ENCODE measurements at places on chromosomes 1 and 21.

DNA sequence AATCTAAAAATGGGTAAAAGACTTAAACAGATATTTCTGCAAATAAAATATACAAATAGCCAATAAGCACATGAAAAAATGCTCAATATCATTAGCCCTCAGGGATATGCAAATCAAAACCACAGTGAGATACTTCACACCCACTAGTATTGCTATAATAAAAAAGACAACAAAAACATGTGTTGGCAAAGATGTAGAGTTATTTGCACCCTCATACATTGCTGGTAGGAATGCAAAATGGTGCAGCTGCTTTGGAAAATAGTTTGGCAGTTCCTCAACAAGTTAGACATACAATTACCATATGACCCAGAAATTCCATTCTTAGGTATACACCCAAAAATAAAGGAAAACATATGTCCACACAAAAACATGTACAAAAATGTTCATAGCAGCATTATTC lies 30.2 kb downstream of the ZZZ3 start:
- DNase-seq = no peak

DNA sequence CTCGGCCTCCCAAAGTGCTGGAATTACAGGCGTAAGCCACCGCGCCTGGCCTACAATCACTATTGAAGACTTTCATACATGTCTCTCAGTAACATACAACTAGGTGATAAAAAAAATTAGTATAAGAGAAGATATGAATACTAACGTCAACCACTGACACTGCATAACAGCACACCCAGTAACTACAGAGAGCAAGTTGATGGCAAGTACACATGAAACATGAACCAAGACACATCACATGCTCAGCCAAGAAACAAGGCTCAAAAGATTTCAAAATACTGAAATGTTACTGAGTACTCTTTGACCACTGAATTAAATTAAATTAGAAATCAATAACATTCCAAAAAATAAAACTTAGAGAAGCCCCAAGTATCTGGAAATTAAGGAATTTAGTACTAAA lies 168.1 kb downstream of the SLC45A1 start:
- no peak for DNase-seq

DNA sequence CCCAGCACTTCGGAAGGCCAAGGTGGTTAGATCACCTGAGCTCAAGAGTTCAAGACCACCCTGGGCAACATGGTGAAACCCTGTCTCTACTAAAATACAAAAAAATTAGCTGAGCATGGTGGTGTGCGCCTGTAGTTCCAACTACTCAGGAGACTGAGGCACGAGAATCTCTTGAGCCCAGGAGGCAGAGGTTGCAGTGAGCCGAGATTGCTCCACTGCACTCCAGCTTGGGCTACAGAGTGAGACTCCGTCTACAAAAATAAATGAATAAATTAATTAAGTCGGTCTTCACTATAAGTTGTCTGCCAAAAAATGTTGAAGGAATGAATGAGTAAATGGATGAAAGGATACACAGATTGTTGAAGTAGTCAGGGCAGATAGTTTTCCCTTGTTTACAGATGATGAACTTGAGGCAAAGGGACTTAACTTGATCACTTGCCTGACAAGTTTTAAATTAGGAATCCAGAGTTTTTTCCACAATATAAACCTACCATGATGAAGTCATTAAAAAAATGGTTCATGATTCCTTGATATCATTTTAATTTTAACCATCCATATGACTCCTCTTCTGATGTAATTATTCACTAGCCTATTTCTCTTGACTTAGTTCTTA lies 130.8 kb downstream of the TLR5 start:
- no peak for DNase-seq

- no peak for DNase-seq
These were observed 33.5 kb downstream of the ODR4 start for GRCh38 chr1:186409091-186409490.

DNA sequence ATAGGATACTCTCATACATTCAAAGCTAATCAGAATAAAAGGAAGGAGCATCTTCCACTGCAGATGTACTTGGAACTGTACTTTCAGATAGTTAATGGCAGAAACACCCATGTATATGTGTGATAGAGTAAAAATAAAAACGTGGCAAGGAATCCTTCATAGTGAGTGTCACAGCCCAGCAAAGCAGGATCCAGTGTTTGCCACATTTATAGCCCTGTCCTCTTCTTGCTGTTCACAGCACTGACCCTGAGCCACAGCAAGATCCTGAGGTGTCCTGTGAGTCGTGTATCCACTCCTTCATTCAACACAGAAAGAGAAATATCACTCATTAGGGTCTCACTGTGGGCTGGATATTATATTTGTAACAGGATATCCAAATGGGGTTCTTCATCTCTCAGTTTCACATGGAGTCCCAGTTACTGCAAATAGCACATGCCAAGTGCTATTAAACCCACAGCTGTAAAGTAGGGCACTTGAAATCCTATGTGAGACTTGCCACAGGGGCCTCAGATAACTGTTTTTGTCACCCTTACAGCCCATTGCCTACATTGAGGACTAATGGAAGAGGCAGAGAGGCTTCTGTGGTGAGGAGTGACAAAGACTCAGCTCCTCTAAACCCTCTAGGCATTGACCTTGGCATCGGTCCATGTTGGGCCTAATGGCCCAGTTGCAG lies 41.3 kb downstream of the CYP2J2 start:
- peak; percentile 16 for DNase-seq

- DNase-seq = no peak
These were observed 827 bp downstream of the OR2B11 start for GRCh38 chr1:247456914-247457639.

- DNase-seq = peak; percentile 45
These were observed 1.4 kb upstream of the FDPS start for GRCh38 chr1:155307247-155307740.

DNA sequence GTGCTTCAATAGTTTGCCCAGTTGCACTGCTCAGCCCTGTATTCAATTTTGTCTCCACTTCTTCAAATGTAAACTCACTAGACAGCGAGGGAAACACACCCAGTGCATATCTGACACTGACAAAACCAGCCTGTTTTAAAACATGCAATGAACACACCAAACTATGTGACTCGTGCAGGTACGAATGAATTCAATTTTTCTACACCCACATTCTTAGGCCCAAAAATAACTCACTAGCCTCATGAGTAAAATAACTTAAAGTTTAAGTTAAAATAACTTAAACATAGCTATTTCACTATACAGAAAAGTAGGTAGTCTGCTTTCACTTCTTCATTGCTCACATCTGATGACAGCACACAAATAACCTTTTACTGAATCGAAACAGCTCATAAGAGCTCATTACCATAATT lies 21.1 kb downstream of the TTC13 start:
- no peak for DNase-seq

DNA sequence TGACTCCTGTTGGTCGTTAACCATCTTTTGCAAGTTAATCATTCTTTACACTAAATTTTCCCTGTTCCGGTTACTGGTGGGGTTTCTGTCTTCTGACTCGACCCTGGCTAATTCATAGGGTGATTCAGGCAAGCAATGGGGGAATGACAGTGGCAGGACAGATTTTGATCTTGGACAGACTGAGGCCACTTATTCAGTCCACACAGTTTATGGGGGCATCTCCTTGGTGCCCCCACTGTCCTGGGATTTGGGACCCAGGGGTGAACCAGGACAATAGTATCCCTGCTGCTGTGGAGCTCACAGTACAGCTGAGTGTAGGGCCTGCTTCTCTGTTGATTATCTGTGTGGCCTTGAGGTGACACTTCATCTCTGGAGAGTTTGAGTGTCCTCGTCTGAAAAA lies 540.4 kb downstream of the MATN1 start:
- no peak for DNase-seq

GRCh38 chr1:23692308-23692871 lies 784 bp downstream of the RPL11 start:
- DNase-seq = no peak

DNA sequence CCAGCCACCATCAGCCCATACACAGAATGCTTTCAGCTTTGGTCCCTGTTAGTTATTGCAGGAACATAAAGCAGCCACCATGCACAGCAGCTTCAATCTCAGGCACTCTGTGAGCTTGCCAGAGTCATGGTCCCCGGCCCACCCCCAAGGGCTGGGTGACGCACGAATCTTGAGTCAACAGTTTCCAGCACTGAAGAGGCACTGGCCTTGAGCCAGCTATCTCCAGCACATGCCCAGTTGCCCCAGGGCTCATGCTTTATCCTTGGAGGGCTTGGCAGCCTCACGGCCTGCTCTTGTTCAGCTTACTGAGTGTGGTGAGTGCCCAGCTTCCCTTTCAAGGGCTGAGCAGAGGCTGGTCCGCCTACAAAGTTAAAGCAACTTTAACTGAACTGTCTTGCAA lies 200.7 kb upstream of the RAB4A start:
- DNase-seq = peak; percentile 96

GRCh38 chr1:219574484-219575087 lies 38.3 kb downstream of the ZC3H11B start:
- DNase-seq = no peak

- DNase-seq = no peak
These were observed 133.4 kb upstream of the ERG start for GRCh38 chr21:38631676-38632075.

DNA sequence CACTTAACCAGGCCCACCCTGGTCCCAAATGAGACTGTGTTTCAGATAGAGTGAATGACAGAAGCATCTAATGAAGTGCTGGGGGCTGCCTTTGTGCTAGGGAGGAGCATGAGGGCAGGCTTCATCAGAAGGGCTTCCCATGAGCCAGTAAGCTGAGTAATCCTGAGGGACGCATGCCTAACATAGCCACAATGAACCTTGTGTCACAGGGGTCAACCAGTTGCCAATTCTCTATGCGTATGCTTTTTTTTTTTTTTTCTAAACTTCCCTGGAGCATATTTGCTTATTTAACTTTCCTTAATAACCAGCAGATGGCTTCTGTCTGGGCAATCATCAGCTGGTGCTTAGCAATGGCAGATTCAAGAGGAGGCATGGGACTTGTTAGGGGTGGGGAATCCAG lies 25.5 kb upstream of the CYP2J2 start:
- DNase-seq = no peak

DNA sequence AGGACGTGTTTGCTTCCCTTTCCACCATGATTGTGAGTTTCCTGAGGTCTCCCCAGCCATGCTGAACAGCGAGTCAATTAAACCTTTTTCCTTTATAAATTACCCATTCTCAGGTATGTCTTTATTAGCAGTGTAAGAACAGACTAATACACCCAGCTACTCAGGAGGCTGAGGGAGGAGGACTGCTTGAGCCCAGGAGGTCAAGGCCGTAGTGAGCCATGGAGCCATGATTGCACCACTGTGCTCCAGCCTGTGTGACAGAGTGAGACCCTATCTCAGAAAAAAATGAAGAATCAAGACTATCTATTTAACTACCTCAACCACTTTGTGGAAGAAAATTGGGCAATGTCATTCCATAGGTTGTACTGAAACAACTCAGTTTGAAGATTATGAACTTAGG lies 54.6 kb upstream of the SEC16B start:
- no peak for DNase-seq

GRCh38 chr1:116886291-116886878 lies 23.3 kb upstream of the PTGFRN start:
- DNase-seq = no peak

DNA sequence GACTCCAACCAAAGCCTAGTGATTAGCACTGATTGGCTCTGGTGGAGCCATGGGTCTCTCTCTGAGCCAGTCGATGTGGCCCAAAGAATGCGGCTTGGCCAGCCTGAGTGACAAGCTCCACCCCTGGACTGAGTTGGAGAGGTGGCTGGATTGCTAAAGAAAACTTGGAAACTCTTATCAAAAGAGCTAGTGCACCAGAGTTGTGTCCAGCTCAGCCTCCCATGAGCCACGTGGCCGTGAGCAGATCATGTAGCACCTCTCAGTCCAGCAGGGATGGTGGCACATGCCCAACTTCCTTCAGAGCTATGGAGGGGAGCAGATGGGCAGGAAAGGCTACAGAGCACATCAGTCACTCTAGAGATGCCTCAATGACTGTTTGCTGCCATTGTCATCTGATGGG lies 142.8 kb upstream of the VAMP3 start:
- no peak for DNase-seq

Measured in NCI-H1092 treated with DMSO at 0.1 percent for 48 hours (cell line).